ENCODE measurements at places on chromosomes 1 and 21.

DNA sequence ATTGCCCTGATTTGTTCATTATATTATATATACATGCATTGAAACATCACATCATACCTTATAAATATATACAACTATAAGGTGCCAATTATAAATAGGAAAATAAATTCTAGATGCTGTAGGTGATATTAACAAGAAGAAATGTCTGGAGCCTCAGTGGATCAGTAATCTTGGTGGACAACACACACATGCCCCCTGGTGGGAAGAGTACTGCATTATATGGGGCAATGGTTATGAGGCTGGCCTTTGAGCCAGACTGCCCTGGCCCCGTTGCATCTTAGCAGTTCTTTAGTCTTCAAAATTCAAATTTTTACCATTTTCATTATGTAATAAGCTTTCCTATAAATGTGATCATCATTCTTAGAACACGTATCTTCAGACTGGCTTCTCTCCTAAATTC is 335.0 kb upstream of the GREM2 start:
- peak; percentile 55 for DNase-seq

GRCh38 chr1:206843626-206844025 is 21.8 kb upstream of the IL20 start:
- DNase-seq: no peak

DNA sequence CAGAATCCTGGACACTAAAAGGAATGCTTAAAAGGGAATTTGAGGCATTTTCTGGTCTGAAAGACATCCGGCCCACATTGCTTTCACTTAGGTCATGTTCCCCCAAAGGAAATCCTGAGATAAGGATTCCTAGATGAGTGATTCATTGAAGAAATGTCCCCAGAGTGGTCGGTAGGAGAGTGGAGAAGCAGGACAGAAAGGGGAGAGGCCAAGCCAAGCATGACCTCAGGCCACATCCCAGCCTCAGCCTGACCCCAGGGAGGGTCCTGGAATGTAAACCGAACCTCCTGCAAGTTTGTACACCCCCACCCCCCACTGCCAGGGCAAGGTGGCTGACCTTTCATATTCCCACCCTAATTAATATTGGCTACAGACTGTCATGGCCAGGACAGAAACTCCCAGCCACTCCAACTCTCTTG is 16.6 kb downstream of the HIVEP3 start:
- DNase-seq: peak; percentile 66

DNA sequence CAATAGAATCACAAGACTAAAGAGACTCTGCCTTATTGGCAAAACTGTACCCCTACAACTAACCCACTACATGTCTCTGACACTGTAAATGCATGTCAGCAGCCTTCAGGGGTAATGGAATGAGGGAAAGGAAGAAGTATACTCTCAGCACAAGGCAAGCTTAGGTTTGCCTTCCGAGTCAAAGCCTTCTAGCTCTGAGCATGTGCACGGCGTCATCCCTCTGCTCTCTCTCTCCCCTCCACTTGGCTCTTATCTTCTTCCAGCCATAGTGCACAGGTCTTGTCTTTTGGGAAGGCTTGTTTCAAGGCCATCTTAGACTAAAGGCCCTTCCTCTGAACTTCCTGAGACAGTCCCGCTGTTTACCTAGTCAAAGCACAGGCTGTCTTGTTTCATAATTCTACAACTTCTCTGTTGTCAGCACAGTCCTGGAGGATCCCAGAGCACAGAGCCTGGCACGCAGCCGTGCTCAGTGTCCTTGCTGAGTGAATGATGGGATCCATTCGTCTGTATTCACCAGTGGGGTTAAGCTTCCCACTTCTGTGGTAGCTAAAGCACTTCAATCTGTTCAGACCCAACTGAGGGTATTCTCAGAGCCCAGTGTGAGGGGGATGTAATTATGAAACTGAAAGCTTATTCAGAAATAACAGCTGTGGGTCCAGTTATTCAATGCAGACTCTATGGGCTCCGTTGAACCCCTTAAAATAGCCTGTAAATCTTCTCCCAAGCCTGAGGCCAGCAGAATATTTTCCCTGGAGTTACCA is 166.5 kb upstream of the PLD5 start:
- no peak for DNase-seq

- no peak for DNase-seq
These were observed 39.3 kb downstream of the CACNA1S start for GRCh38 chr1:201072922-201073321.

DNA sequence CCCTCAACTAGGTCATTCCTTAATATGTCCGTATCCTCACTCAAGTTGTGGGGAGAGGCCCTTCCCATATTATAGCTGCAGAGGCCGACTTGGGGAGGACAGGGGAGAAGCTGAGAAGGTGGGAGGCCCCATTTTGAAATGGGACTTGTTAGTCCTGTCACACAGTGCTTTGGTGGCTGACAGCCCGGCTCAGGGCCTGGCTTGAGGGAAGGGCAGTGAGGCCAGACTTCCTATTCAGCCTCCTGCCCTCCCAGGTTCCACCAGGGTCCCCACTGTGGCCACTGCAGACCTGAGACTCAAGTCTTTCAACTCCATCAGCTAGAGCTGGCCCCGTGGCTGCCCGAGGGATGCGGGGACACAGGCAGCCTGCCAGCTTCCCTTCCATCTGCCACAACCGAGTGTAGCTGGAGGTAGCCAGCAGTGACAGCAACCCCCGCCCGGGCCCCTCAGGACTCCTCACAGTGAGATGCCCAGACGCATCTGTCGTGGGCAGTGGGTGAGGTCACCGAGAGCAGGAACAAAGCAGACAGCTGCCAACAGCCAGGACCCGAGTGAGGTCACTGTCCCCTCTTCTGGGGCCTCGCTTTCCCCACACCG is 36.9 kb downstream of the SIM2 start:
- no peak for DNase-seq

DNA sequence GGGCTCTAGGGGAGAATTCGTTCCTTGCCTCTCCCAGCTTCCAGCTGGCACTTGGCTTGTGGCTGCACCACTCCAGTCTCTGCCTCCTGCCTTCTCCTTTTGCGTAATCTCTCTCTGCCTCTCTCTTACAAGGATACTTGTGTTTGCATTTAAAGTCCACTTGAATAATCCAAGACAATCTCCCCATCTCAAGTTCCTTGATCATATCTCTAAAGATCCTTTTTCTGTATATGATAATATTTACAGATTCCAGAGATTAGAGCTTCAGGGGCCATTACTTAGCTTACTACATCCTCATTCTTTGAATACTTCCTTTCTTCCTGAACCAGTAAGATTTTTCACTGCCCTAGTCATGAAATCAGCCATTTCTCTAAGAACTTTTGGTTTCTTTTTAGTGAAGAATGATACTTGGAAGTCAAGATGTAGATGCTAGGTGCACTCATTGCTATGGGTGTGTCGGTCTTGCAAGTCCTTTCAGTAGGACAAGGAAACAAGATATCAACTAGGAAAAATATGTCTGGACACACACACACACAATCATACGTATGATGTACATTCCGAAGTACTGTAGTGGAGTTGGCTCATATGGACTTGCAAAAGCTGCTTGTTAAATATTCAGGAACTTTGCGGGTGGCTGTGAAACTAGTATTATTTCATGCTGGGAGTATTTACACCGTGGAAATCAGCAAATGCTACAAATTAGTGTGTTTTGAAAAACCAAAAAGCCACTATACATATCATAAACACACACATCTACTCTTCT is 20.8 kb upstream of the RLF start:
- DNase-seq: peak; percentile 19

GRCh38 chr1:48523558-48523957 is 51.6 kb upstream of the SPATA6 start:
- no peak for DNase-seq

DNA sequence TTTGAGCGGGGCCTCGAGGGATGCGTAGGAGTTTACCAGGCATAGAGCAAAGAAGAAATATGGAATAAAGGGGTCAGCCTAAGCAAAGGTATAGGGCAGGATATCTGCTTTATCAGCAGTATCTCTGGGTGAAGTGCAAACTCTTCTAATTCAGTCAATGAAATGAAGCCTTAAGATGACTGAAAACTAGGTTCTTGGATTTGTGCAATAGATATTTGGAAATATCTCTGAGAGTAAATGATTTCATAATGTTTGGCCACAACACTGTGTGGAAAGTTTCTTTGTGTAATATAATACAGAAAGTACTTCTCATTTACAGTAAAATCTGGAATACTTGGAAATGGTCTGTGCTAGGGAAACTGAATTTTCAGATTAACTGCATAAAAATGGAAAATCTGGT is 26.1 kb downstream of the KCNJ15 start:
- DNase-seq: no peak

GRCh38 chr1:3777647-3778589 is 5.4 kb downstream of the SMIM1 start:
- no peak for DNase-seq

DNA sequence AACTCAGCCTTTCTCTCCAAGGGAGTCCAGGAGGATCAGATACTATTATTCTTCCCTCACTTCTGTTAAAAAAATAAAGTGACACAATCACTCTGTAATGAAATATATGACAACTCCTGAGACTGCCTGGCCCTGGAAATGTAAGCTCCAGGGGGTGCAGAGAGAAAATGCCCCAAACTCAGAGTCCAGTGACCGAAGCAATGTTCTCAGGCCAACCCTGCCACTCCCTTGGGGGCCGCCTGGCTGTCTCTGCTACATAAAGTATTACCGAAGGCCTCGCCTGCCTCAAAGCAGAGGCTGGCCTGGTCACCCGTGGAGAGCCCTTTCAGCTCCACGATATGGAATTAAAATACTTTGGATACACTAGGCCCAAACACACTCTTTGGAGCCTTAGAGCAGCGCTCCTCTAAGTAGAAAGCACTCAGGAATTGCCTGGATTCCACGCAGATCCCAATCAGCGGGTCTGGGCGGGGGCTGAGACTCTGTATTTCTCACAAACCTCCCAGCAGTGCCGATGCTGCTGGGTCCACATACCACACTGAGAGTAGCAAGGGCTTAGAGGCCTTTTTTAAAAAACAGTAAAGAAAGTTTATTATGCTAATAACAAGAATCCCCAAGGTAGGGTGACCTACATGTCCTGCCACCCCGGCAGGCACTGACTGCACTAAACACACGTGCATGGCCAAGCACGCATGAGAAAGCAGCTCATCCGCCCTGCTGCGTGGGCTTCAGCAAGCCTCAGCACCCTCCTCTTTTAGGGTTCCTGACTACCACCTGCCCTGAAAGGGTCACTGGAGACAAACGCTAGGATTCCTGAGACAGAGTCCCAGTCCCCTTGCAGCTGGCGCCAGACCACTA is 31.1 kb downstream of the TMCO4 start:
- DNase-seq: no peak

DNA sequence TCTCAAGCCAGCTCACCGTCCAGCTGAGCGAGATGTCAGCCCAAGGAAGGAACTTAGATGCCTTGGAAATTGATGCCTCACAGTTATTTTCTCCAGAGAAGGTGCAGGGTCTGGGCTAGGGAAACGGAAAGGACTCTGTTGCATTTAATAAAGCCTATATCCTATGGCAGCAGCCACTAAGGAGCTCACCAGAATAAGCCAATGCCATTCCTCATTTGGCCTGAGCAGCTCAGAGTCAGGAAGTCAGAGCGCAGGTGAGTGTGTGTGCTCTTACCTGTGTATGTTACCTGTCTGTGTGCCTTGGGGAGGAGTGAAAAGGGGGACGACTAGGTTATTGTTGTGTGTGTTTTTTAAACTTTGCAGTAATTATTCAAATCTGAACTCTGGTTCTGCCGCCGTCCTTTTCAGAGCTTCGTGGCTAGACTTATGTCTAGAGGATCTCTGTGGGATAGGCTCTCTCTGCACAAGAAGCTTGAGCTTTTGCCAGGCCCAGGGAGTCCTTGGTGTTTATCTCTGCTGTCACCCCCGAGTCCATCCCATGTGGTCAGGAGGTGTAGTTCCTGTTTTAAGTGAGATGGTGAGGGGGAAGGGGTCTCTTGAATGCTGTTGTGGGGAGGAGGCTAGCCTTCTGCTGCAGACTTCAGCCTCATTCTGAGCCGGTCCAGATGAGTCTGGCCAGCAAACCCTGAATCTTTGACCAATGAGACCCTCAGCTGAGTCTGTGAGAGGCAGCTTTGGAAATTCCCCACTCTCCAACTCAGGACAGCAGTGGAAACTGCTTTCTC is 2.4 kb downstream of the TMCC2 start:
- no peak for DNase-seq

DNA sequence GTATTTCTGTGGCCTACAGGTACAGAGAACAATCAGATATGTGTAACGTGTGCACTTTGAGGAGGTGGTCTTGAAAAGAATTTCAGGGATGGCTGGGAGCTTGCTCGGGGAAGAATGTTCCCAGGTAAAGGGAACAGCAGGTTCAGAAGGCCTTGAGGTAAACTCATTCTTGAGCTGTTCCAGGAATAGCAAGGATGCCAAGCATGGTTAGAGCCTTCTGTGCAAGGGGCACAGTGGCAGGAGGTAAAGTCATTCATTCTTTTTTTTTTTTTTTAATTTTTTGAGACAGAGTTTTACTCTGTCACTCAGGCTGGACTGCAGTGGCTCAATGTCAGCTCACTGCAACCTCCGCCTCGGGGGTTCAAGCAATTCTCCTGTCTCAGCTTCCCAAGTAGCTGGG is 10.0 kb downstream of the UBE4B start:
- no peak for DNase-seq

DNA sequence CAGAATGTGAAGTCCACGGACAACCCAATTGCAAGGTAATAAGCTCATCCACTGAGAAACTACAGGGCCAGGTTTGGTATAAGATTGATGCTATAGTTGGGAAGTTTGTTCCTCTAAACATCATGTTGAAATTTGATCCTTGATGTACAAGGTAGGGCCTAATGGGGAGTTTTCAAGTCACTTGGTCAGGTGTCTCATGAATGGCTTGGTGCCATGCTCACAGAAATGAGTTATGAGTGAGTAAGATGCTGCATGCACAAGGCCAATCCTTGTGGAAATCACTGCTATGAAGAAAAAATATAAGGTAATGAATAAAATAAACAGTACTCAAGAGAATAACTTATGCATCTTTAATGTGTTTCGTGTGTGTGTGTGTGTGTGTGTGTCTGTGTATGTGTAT is 1891.2 kb downstream of the NCAM2 start:
- no peak for DNase-seq

DNA sequence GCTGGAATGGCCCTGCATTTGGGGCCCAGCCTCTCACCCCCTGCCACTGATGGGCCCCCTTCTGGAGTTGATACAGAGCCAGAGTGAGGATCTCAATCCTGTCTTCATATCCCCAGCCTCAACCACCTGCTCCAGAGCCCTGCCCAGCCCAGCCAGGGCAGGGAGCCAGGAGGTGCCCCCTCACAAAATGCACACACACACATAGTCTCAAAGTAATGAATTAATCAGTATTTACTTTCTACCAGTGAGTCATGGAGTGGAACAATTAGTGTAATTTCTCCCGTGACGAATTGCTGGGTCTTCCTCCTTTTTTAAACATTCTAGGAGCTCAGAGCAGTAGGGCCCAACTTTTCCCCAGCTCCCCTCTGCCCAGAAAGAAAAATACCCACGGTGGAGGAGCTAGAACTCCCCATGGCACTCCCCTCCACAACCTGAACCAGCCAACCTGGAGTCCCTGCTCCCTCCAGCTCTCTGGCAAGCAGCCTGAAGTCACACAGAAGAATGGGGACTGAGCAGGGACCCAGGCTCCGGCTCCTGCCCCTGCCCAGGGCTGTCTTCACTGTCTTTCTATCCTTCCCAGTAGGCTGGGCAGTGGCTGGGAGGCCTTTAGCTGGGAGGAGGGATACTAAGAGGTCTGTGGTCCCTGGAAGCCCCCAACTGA is 29.3 kb downstream of the SDC3 start:
- no peak for DNase-seq

GRCh38 chr1:1348420-1349255 is 580 bp downstream of the DVL1 start:
- DNase-seq: no peak
